Activated CD8-positive, alpha-beta memory T cell treated with anti-CD3 and anti-CD28 coated beads, Interleukin-2, amount 50 U/mL, for 4 hours (primary cell): ENCODE measurements at places on chromosomes 2 and 18.

DNA sequence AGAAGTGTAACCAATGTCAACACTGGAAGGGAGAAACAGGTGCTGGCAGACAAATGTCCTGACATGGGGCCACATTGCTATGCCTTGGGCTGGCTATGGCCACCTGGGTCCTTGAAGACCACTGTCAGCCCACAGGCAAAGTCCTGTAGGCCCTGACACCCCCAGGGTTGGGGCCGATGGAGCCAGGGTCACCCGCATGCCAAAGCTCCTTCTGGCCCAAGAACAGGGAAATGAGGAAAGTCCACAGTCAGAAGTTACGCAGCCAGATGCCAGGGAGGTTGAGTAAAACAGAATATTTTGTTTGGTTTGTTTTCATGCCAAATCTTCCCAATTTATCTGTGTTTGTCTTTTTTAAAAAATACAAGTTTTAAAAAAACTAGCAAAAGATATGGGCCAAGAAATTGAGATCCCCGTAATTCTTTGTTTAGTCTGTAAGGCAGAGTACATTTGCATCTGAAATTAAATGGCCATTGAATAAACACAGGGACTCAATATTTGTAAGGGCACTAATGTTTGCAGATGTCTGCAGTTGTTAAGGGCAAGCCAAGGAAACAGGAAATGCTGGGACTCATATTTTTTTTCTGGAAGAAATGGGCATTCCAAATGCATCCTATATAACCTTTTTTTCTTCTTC lies 186.4 kb downstream of the FAM210A start:
- DNase-seq = no peak

DNA sequence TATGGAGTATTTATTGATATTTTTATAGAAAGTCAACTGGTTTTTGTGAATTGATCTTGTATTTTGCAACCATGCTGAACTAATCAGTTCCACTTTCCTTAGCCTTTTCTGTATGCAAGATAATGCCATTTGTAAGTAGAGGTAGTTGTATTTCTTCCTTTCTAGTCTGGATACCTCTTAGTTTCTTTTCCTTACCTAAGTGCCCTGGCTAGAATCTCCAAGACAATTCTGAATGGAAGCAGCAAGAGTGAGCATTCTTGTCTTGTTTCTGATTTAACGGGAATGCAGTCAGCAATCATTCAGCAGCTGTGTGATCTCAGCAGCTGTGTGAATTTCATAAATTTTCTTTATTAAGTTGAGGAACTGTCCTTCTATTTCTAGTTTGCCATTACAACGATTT lies 73.4 kb downstream of the NRXN1 start:
- no peak for DNase-seq

- no peak for DNase-seq
These were observed 41.6 kb downstream of the MEMO1 start for GRCh38 chr2:31969178-31969577.

GRCh38 chr2:12363569-12363968 lies 353.2 kb upstream of the TRIB2 start:
- no peak for DNase-seq

DNA sequence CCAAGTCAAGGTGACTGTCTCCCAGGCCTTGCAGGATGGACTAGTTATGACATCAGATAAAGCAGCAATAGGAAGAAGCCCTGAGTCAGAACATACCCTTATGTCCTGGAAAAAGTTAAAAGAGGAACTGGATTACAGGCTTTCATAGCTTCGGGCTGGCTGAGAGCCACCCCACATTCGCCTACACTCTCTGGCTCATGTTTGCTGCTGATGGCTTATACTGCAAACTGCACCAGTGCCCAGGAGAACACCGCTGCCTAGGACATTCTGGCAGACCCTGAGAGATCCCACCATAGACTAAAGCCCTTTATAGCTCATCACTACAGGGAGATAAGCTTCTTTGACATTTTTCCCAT lies 20.3 kb downstream of the SLC8A1 start:
- no peak for DNase-seq

- DNase-seq = no peak
These were observed 192.6 kb downstream of the SH3RF3 start for GRCh38 chr2:109321570-109321969.

DNA sequence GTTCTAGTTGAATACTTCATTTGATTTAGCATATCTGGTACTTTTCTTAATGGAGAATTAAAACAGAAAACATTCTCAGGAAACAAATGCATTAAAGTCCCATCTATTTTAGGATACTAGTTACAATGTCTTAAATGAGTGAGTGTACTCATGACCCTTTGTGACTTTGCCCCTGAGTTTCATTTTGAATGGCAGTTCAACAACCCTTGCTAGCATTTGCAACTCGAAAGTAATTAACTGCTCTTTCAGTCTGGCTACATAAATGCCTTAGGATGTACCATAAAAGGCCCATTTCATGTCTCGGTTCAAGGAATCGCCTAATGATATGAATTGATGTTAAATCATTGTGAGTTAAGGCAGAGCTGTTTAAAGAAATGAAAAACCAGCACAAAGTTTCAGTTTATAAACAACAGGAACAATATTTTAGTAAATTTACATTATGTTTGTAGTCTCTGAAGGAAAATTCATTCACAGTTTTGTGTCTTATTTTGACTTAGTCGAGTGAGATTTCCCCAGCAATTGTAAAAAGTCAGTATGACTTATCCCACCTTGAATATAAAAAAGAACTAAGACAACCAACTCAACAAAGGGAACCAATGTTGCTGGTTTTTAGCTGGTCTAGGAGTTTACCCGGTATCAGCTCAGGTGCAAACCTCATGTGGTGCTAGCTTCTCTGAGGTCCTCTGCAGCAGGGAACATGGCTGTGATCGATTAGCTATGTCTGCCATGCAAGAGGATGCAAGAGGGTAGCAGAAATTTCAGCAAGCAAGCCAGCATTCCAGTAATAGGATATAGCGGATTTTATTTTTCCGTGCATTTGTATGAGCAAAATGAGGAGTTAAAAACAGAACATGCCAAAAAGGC lies 386.2 kb downstream of the PTPRM start:
- no peak for DNase-seq

DNA sequence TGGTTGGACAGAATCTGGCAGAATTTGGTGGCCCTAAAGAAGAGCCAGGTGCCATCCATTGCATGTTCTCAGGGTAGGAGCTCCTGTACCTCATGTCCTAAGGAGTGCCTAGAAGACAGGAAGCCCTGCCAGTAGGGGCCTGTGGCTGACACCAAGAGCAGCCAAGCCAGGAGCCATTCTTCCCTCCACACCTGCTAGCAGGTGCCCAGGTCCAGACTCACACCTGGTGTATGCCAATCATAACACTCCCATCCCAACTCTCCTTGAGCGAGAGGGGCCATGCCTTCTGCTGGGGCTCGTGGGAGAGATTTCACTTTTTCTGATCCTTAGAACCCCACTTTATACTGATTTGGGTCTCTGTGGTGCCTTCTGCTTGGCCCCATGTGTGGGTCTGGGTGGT lies 26.5 kb upstream of the TMEM37 start:
- DNase-seq = no peak

DNA sequence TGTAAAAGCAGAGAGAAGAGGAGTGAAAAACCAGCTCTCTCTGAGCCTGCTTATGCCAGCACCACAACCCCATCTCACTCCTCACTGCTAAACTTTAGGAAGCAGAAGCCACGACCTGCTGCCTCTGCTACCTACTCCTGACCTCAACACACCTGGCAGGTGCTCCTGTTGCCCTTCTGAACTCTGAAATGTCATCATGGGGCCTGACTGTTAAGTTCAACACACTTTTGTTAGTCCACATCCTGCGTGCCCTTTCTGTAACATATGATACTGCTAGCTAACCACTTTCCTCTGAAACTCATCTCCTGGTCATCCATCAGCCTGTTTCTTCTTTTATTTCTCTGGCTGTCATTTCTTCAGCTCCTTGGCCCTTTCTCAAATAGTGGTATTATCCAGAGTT lies 118.1 kb downstream of the EPB41L3 start:
- no peak for DNase-seq

DNA sequence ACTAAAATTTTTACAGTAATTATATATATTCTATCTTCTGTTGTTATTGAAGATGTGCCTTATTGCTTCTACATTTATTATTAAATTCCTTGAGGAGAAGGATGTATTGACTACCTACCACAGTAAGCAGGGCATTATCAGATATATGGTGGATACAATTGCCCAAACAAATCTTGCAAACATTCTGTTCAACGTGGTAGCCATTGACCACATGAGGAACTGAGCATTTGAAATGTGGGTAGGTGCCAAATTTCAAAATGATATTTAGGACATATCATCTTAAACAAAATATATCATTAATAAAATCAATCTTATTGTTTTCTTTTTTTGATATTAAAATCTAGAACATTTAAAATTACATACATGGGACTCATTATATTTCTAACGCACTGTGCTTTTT lies 11.1 kb downstream of the SCN3A start:
- no peak for DNase-seq

GRCh38 chr2:201807452-201807999 lies 1.2 kb downstream of the CDK15 start:
- DNase-seq = no peak

DNA sequence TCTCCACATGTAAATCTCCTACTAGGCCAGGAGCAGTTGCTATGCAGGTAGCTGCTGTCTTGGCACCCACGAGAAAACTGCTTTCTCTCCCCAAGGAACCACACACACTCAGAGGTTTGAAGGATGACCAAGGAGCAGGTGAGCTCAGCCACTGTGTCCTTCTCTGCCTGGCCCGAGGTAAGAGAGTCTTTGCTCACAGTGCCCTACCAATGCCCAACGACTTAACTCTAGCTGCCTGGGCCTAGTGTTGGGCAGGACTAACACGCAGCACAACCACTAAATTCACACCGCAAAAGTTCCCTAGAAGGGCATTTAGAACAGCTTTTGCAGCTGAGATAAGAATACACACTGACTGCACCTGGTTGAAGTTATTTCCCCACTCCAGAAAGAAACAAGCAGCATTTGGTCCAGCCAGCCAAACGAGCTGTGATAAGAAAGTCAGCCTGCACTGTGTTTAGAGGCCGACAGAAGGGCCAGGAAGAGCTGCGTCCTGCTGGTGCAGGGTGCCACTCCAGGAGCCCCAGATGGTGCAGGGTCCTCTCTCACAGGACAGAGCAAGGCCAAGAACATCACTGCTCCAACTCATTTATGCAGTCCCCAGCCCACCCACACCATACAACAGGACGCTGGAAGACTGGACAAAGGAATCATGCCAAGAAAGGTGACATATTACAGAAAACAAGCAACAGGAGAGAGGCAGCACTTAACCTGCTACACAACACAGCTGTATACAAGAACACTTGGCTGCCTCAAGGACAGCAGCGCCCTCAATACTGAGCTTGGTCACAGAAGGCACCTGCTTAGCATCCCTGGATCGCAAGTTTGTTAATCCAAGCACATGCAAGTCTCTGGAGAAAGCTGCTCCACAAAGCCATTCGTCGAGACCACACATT lies 12.5 kb downstream of the HDLBP start:
- no peak for DNase-seq

GRCh38 chr2:51263951-51264350 lies 232.0 kb upstream of the NRXN1 start:
- no peak for DNase-seq

- no peak for DNase-seq
These were observed 262.7 kb upstream of the FSIP2 start for GRCh38 chr2:185475914-185476313.

DNA sequence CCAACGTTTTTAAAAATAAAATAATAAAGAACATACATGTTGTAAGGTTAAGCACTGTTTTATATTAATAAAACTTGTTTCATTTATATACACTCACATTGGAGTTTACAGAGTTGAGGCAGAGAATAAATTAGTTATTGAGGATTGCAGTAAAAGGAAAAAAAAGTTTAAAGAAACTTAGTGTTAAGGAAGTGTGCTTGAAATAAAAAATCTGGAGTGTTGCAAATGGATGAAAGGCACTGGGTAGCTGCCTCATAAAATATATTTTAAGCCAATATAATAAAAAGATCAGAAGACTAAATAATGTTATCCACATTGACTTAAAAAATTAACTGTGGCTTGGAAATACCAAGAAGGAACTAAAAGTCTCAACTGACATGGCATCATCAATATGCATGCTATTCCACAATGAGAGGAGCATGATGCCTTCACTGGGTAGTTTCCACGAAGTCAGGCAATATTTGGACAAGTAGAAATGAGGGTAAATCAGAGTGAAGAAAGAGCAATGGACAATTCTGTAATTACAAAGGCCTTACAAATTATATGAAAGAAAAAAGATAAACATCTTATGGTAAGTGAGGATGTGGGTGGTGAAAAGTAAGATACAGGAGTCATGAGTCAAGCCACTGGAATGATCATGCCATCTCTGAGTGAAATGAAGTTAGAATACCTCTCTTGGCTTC lies 2.5 kb downstream of the GALNT3 start:
- DNase-seq = no peak

GRCh38 chr2:396903-397302 lies 109.0 kb upstream of the ALKAL2 start:
- no peak for DNase-seq

- DNase-seq = no peak
These were observed 20.7 kb downstream of the SLC19A3 start for GRCh38 chr2:227696990-227697679.

DNA sequence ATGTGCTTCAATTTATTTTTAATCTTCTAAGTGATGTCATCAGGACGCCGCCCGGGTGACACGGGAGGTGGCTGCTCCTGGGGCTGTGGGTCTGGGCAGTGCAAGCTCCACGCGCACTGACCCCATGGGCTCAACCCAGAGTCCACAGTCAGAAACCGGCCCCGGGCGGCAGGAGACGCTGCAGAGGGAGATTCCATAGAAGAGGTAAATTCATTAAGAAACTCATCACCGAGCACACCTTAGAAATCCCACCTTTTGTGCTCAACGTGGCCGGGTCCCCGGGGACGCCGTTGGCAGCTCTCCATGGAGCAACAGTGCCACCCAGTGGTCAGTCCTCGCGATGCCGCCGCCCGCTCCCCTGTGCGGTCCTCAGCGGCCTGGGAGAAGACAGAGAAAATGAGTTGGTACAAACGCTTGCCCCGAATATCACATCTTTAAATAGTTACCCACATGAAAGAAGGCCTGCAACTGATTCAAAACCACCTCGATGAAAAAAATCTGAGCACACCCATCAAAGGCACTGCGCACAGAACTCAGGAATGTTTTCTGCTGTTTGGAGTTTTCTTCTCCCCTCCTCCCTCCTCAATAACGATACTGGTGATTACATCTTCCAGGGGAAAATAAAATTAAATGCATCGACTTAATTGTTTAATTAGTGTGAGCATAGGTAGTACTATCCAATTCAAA lies 92.6 kb downstream of the CMPK2 start:
- DNase-seq = peak; percentile 73

GRCh38 chr2:136286423-136286822 lies 168.5 kb upstream of the CXCR4 start:
- no peak for DNase-seq

DNA sequence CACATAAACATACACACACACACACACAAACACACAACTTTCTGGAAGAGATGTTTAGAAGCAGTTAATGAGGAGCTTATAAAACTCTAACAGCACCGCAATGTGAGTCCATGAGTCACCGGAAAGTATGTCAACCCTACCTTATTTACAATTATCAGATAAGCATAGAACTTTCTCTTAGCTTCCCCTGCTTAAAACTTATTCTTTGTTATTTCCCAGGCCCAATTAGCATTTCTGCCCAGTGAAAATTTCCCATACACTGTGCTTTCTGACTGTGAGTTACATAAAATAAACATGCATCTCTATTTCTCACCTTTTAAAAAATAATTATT lies 737.6 kb downstream of the LRP1B start:
- DNase-seq = no peak
